Natural killer cell treated with Interleukin-12 subunit alpha and Interleukin-12 subunit beta and Interleukin-15 and Interleukin-18, amount 100 ng/mL, for 72 hours (primary cell): ENCODE measurements at places on chromosomes 16 and 17. TPM values are rescaled to one million over a fixed set of nuclear protein-coding genes. Genes with fewer than 3 reads are reported as not detected.

Gene GRAP
- total RNA-seq: 15.9 TPM

Gene HAS3
- 0.98 TPM for total RNA-seq

Gene SDR42E2
- not detected for total RNA-seq

Gene KRT13
- total RNA-seq: not detected

Gene ACBD4
- 8.3 TPM for total RNA-seq

Gene MBTD1
- total RNA-seq: 14.6 TPM

Gene HASPIN
- 44.2 TPM for total RNA-seq

Gene RGS11
- not detected for total RNA-seq

Gene NME2
- total RNA-seq: 401 TPM

Gene FOXN1
- total RNA-seq: not detected

Gene PDE6G
- 4.8 TPM for total RNA-seq

Gene STH
- total RNA-seq: not detected

Gene SPATA22
- not detected for total RNA-seq

Gene SOX8
- total RNA-seq: 0.20 TPM

Gene LGALS9B
- not detected for total RNA-seq

Gene TEKT5
- total RNA-seq: 0.28 TPM

Gene SERPINF2
- total RNA-seq: not detected

Gene RNF43
- total RNA-seq: not detected

Gene CCL3
- 2,619 TPM for total RNA-seq

Gene PRAC1
- not detected for total RNA-seq

Gene CD79B
- total RNA-seq: 58.6 TPM

Gene MYH13
- total RNA-seq: not detected

Gene OR1F1
- total RNA-seq: not detected

Gene TTLL6
- not detected for total RNA-seq

Gene MAPK8IP3
- 92.8 TPM for total RNA-seq

Gene SCRN2
- 18.1 TPM for total RNA-seq

Gene LRRC36
- total RNA-seq: not detected

Gene OR2C1
- total RNA-seq: not detected

Gene TOB1
- 12.1 TPM for total RNA-seq

Gene NTN1
- total RNA-seq: 0.20 TPM

Gene ABCA9
- total RNA-seq: not detected

Gene CHST5
- not detected for total RNA-seq

Gene SCARF1
- total RNA-seq: 3.6 TPM

Gene CLDN9
- total RNA-seq: not detected

Gene CPNE7
- total RNA-seq: 4.2 TPM

Gene TMEM106A
- 31.5 TPM for total RNA-seq

Gene SPATA33
- total RNA-seq: 19.1 TPM

Gene CBFA2T3
- total RNA-seq: 2.3 TPM

Gene OTOP2
- not detected for total RNA-seq

Gene PIPOX
- 3.2 TPM for total RNA-seq

Gene CDIP1
- 28.2 TPM for total RNA-seq

Gene AOC3
- 2.7 TPM for total RNA-seq

Gene TNFRSF13B
- total RNA-seq: 2.3 TPM

Gene SUMO2
- 497 TPM for total RNA-seq

Gene CCL7
- not detected for total RNA-seq

Gene C17orf50
- not detected for total RNA-seq

Gene CD300LD
- total RNA-seq: not detected

Gene HAPSTR1
- 65.5 TPM for total RNA-seq

Gene USH1G
- total RNA-seq: not detected

Gene CACNG3
- not detected for total RNA-seq

Gene CLEC18B
- total RNA-seq: 1.4 TPM

Gene CORO1A
- 1,615 TPM for total RNA-seq

Gene PRSS53
- 5.1 TPM for total RNA-seq

Gene GNAO1
- total RNA-seq: 1.6 TPM

Gene PARD6A
- 6.3 TPM for total RNA-seq

Gene AOC2
- total RNA-seq: 5.3 TPM
